Activated CD4-positive, alpha-beta T cell treated with anti-CD3 and anti-CD28 coated beads for 24 hours (primary cell): ENCODE measurements at places on chromosomes 11 and 22.

DNA sequence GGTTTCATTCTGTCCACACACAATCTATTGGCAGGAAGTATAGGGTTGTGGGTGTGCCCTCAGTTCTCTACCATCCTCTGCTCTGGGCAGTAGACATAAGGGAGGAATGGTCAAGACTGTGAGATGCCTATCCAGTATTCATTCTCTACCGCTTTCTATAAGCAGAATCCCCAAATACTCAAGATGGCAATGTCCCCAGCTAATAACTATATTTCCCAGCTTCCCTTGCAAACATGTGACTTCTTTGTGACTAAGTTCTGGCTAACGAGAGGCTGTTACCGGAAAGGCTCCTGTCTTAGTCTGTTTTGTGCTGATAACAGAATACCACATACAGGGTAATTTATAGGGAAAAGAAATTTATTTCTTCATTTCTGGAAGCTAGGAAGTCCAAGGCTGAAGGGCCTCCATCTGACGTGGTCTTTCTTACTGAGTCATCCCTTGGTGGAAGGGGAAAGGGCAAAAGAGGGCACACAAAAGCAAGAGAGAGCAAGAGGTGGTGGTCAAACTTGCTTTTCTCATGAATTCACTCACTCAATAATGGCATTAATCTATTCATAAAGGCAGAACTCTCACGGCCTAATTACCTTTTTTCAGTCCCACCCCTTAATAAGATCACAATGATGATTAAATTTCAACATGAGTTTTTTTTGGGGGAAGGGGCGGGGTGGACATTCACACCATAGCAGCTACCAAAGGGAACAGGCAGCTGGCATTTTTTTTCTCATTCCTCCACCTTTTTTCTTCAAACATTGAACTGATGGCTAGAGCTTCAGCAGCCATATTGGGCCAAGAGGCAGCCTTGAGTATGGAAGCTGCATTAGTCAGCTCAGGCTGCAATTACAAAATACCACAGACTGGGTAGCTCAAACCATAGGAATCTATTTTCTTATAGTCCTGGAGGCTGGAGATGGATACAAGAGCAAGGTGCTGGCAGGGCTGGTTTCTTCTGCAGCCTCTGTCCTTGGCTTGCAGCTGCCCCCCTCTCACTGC, 109.7 kb upstream of the OR9Q1 start:
- no peak for DNase-seq

GRCh38 chr22:25008666-25009065, 56.1 kb downstream of the KIAA1671 start:
- DNase-seq = no peak

DNA sequence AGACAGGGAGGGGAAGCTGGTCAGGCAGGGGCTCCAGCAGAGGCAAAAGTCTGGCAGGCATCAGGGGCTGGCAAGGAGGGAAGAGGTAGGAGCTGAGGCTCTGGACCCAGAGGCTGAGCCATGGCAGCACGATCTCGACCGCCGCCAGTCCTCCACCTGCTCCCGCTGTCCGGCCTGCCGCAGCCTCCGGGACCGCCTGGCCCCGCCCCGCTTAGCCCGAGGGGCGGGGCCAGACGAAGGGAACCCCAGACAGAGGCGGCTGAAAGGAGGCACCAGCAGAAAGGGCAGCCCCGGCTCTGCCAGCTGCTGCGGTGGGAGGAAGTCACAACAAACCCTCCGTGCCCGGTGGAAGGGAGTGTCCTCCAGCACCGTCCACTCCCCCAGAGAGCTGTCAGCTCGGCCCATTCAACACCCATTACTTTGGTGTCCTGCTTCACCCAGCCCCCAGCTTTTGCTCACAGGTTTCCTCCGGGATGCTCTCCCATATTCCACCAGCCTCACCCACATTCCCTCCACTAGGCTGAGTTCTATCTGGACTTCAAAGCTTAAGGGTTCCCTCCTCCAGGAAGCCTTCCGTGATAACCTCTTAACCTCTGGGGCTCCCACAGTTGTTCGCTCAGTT, at the start of gene MFNG:
MFNG (minus strand) TSS at position 161 of the 622 bp plus-strand sequence. CDS start 207 bp downstream, outside the sequence.
- DNase-seq = peak; percentile 68

GRCh38 chr11:69832561-69833413, 13.6 kb upstream of the FGF3 start:
- no peak for DNase-seq

DNA sequence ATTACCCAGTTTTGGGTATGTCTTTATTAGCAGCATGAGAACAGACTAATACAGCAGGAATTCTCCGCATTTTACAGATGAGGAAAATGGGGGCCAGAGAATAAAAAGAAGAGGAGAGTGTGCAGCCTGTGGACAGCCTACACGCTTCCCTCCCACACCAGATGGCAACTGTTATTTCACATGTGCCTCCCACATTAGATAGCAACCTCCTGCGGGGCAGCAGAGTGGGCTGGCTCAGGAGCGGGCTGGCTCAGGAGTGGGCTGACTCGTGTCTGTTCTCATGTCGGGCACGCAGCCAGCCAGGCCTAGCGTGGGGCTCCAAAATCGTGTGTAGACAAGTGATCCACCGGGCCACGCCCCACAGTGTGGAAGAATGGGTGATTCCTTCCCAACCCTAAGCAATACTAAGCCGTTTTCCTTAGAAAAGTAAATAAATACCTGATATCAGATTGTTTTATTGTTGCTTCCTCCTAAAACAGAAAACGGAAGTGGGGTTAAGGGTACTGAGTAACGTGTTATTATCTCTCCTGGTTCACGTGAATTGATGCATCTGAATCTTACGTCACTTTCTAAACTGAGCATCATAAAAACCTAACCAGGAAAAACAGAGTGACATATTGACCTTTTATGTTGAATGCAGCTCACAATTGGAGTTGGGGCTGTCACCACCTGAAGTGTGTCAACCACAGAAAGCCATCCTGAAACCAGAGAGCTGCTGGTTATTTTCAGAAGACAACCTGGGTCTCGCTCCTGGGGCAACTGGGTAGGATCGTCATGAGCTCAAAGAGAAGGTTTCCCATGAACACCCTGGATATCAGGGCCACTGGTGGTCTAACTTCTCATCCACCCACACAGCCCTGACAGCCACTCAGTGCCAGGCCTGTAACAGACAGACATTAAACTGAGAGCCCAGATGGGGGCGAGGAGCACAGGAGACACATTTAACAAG, 3.3 kb downstream of the TTLL1 start:
- DNase-seq = no peak

- no peak for DNase-seq
Measured at GRCh38 chr11:23310276-23310675, 450.0 kb upstream of the CCDC179 start.

DNA sequence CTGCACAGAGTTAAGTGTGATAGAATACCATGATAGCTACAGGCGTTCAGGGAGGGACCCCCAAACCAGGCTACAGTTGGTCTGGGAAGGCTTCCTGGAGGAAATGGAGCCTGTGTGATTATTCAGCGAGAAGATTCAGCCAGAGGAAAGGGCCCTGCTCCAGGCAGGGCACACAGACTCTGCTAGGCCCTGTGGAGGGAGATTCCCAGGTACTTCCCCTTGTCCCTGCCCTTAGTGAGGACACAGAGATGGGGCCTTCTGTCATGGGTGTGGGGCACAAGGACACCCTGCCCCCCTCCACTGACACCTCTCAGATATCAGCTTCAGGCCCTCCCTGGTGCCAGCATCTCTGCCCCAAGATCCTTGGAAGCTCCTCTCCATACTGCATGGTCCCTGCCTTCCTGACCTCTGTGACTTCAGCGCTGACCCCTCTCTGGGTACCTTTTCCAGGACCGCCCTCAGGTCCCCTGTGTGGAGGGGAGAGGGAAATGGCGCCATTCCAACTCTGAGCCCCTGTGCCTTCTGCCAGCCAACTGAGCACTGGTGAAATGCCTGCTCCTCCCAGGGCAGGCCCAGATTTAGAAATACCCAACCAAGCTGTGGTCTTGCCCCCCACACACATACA, 12.6 kb upstream of the POU2F3 start:
- no peak for DNase-seq

- no peak for DNase-seq
Measured at GRCh38 chr11:74504100-74504691, 10.7 kb upstream of the LIPT2 start.

GRCh38 chr22:30365891-30366290, 9.1 kb downstream of the CCDC157 start:
- DNase-seq = no peak

DNA sequence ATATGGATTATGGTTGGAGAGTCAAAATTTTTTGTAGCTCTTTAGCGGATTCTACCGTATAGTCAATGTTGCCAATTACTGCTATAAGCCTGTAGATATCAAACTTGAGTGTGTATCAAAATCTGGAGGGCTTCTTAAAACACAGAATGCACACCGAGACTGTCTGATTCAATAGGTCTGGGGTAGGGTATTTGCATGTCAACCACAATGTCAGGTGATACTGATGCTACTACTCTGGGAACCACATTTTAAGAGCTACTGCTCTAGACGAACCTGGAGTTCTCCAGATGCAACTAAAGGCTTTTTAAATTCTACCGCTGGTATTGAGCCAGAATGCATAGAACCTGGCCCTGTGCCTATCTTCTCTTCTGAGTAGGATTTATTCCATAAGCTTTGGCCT, 15.8 kb upstream of the MS4A4A start:
- no peak for DNase-seq

DNA sequence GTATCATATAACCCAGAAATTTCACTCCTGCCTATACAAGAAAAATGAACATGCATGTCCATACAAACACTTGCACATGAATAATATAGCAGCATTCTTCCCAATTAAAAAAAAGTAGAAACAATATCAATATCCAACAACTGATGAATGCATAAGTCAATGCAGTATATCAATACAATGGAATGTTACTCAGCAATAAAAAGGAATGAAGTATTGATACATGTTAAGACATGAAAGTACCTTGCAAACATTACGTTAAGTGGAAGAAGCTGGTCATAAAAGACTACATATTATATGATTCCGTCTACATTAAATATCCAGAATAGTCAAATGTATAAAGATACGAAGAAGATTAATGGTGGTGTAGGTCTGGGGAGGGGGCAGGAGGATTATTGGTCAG, 73.9 kb upstream of the DRD2 start:
- DNase-seq = no peak

GRCh38 chr11:36657610-36658267, 59.7 kb upstream of the RAG2 start:
- DNase-seq = no peak

DNA sequence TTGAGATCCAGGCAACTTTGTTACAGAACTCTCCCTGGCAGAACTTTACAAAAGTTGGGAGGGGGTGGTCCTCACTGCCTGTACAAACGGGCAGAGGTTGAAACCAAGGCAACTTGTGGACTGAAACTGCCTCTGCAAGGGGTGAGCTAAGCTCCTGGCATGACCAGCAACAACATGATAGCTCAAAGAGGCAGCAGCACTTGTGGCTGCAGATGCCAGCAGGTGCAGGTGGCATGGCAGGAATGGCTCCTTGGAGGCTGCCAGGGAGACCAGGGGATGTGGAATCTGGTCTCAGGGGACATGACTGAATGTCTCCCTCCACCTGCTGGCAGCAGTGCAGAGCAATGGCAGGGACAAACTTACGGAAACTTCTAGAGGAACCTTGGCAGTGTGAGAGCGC, 38.8 kb upstream of the PHF21A start:
- DNase-seq = no peak

GRCh38 chr22:42747701-42748513, 27.2 kb upstream of the A4GALT start:
- no peak for DNase-seq

DNA sequence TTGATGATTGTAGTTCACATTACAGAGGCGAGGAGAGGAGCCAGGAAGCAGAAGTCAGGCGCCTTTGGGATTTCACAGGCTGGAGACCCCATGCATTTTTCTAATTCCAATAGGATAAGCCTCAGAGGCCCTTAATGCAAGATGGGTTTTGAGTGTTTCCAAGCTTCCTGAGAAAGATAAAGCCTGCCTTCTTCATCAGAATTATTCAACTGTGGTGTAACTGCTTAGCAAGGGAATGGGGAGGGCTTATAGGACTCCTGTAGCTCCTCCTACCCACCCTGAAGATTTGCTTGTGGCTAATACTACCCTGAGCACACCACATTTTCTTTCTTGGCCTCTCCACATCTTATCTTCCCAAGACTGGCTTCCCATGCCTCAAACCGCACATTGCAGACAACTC, 151.1 kb upstream of the ISX start:
- no peak for DNase-seq

DNA sequence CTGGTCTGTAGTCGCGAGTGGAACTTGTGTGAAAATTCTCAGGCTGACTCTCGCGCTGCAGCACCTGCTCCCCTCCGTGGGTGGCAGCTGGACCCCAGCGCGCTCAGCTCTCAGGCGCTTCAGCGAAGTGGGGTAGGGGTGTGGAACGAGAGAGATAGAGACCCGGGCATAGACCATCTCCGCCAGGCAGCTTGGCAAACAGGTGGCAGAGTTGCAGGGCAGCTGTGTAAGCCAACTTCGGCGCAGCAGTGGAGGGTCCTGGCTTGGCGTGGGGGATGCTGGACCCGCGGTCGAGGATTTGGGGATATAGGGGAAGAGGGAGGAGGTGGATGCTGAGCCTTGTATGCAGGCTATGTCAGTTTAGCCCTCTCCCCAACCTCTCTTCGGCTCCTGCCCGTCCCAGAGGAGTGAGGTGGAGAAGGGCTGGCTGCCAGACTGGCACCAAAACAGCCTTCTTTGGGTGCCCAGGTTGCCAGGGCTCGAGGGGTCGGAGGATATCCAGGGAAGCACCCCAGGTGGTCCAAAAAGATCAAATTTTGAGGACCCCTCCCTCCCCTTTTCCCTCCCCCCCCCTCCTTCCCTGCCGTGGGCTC, 746 bp upstream of the CALCB start:
- DNase-seq = no peak

DNA sequence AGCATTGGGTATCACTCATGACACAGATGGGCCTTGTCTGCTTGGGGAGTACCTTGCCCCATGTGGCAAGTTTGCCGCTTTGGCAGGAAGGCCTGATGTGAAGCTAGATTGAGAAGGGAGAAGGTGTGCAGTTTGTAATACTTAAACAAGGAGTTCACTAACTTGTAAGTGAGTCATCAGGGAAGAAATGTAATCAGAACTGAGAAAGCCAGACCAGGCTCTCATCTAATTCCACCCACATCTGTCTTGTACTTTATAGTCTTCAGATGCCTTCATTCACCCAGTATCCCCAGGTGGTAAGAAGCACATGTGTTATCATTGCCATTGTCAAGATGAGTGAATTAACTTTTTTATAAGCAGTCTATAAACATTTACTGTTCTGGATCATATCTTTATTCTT, 116.0 kb upstream of the DDI1 start:
- DNase-seq = no peak

DNA sequence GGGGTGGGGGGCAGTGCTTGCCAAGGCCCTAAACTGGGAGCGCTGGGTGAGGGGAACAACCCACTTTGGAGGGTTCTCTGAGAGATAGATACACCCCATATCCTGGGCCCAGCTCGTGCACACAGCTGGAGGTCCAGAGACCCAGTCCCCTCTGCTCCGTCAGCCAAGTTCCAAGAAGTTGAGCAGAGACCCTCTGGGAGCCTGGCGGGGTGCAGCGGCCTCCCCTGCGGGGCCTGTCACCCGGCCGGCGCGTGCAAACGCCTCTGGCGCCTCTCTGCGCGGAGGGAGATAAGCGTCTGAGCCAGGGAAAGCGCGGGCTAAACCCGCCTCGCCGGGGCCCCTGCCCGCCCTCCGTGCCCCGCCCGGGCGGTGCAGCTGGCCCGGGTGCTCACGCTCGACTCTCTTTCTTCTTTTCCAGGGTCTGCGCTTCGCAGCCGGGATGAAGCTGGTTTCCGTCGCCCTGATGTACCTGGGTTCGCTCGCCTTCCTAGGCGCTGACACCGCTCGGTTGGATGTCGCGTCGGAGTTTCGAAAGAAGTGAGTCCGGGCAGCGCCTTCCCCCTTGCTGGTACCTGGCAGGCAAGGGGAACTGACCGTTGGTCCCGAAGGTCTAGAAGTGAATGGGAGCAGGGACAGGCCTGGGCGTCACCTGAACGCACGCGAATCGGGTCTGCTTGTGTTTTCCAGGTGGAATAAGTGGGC, 540 bp downstream of the ADM start:
- no peak for DNase-seq
